T follicular helper cell (primary cell): ENCODE measurements at places on chromosomes 12 and 14.
A peak's percentile ranks its signal among the peaks of the same experiment; 100 is the strongest.

DNA sequence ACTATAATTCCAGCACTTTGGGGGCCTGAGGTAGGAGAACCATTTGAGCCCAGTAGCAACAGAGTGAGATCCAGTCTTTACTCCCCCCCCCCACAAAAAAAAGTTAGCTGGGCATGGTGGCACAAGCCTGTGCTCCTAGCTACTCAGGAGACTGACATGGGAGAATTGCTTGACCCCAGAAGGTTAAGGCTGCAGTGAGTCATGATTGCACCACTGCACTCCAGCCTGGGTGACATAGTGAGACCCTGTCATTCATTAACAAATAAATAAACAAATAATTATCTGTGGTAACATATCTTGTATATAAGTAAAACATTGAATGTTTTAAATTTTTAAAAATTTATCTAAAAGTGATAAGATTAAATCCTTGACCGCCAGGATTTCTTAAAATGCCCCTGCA is 4.8 kb downstream of the ENTPD5 start:
- DNase-seq = no peak

DNA sequence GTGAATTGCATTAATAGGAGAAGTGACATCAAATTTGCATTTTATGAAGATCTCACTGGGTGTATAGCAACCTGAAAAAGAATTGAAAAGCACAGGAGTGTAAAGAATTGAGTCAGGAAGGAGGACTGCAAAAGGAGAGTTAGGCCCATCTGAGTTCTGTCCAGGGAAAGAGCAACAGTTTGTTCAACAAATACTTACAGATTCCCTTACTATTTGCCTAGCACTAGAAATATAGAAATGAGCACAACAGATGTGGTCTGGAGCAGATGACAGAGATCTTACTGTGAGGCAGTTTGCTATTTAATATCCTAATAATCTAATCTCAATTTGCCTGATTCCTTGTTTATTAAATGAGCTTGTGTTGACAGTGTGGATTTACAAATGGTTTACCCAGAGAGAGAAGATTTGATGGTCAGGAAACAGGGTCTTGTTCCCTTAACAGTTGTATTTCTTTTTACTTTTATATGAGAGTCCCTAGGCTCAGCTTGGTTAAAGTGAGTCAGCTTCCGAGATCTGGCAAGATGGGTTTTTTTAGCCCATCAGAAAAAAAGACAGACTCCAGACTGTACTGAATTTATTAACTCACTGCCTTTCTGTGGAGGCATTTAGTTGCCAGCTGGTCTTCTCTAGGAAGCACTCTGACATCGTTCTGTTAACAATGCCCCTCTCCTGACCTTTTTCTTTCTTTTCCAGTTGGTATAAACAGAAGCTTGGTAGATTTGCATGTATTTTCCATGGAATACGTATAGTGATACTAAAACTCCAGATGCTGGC is 229.7 kb downstream of the TTC6 start:
- DNase-seq = no peak

- DNase-seq = no peak
Measured at GRCh38 chr12:65302891-65303290, 24.4 kb downstream of the MSRB3 start.

DNA sequence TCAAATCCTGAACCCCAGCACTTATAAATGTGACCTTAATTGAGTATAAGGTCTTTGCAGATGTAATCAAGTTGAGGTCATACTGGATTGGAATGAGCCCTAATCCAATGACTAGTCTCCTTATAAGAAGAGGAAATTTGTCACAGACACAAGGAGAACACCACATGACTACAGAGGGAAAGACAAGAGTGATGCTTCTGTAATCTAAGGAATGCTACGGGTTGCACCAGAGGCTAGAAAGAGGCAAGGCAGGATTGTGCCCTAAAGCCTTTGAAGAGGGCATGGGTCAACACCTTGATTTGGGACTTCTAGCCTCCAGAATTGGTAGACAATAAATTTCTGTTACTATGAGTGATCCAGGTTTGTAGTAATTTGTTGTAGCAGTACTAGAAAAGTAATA is 135.0 kb downstream of the FOXG1 start:
- DNase-seq = no peak

- DNase-seq = no peak
Measured at GRCh38 chr14:52703225-52703624, 3.8 kb upstream of the PSMC6 start.

DNA sequence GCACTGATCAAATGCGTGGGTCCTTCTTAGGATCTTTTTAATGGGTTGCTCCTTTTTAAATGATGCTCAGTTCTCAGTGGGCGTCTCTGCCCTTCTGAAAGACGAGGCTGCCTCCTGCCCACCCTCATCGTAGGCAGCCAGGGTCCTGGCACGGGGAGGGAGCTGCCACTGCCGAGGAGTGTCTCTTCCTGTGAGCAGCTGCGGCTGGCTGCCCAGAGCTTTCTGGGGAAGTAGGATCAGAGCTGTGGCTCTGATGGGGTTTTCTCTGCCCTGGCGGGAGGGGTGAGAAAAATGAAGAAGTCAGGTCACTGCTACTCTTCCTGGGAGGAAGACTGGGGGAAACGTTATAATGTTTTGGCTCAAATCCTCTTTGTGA is 31.1 kb upstream of the BEGAIN start:
- no peak for DNase-seq

DNA sequence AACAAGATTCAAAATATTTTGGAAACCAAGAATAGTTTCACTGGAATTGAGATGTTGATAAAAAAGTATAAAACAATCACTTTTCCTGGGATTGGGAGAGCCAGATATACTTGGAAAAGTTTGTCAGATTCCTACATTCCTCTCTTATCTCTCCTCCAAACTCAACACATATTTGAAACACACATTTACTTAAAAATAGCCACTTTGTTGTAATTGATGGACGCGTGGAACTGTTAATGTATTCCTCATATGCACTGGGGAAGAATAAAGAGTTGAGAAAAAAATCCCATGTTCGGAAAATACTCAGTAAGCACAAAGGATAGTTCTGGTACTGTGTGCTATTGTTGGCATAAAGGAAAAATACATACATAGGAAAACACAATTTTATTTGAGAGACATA is 195.6 kb upstream of the FLRT2 start:
- no peak for DNase-seq

DNA sequence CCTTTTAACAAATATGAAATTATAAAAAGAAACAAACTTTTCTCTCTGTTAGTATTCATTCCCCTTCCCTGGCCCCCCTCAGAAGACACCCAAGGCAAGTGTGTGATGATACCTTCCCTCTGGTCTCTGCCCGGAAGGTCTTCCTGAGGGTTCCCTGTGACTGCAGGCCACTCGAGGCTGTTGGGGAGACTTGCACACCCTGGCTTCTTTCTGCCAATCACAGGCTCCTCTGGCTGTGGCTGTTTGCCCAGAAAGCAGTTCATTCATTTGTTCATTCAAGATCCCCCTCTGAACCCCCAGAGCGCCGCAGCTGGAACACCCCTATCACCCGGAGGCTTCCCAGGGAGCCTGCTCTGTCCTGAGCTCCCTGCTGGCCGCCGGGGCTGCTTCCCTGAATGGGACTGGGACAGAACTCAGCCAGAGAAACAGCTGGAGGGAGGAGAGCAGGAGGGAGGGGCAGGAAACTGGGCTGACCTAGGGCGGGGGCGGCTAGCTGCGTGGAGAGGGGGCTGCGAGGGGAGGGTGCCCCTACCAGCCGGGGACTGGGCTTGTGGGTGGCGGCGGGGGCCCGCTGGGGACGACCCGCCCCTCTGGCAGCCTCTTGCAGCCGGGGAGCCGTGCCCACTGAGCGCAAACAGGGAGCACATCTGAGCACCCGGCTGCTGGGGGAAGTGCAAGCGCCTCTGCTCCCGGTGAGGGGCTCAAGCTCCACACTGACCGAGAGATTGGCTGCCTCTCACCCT is at the start of gene CMKLR1:
CMKLR1 (minus strand) TSS at position 397 of the 743 bp plus-strand sequence. CDS start 45,720 bp downstream, outside the sequence.
- no peak for DNase-seq

GRCh38 chr12:127729381-127729780 is 537.6 kb upstream of the TMEM132C start:
- DNase-seq = no peak

GRCh38 chr12:92582893-92583292 is 119.9 kb upstream of the PLEKHG7 start:
- no peak for DNase-seq

GRCh38 chr12:68367116-68367515 is 35.0 kb upstream of the MDM1 start:
- no peak for DNase-seq

GRCh38 chr12:23084236-23084995 is 459.4 kb downstream of the ETNK1 start:
- no peak for DNase-seq

DNA sequence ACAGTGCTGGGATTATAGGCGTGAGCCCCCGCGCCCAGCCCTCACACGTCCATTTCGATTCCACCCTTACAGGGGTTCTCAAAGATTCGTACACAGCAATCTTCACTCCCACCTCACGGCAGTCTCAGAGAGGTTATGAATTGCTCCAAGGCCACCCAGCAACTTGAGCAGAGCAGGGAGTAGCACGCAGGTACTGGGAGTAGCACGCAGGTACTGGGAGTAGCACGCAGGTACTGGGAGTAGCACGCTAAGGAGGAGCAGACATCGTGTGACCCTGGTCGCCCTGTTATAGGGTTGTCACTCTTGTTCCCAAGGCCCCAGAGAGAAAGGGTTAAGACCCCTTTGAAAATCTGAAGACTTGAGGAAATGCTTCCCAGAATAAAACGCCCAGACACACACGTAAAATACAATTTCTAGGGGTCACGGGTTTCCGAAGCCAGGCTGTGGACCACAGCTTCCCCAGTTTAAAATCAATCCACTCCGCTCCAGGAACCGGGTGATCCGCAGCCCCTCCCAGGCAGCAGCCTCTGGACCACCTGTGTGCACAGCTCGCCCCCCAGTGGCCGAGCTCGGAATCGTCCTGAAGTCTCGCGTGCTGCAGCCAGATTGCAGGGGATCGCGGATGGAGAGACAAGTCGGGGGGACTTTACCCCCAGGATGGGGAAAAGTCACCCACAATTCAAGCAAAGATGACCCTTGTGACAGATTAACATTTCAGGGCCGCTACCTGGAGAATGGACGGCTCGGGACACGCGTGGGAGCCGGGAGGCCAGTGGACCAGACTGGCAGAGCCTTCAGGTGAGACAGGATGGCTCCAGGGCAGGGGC is 92.0 kb downstream of the SCARB1 start:
- peak; percentile 69 for DNase-seq

DNA sequence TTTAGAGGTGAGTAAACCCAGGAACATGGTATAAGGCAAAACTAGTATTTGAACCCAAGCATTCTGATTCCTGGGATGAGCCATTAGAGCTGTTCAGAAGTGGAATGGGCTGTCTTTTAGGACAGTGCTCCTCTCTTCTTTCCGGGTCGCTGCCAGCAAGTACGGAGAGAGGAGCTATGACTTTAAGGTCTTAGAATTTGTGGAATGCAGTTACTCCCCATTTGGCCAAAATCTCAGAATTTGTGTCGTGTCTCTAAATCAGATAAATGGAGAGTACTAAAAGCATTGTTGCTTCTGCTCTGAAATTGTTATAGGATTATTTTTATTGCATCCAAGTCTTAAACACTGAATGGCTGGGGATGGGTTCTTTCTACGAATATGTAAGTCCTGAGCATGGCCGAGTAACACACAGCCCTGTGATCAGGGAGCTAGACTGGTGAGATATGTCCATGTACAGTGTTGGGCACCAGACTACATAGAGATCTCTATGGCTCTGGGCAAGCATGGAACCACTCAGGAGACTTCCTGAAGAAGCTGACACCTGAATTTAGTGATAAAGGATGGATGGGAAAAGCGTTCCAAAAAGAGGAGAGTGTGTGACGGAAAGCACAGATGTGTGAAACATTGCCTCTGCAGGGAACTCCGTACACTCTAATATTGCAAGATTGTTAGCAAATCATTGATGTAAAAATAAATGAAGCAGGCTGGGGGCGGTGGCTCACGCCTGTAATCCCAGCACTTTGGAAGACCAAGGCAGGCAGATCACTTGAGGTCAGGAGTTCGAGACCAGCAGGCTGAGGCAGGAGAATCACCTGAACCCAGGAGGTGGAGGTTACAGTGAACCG is 184.7 kb downstream of the SRGAP1 start:
- no peak for DNase-seq
